T-cell (primary cell): ENCODE measurements at places on chromosomes 13 and 19. TPM values are rescaled to one million over a fixed set of nuclear protein-coding genes. Genes with fewer than 3 reads are reported as not detected.

Gene LATS2
- total RNA-seq = 2.7 TPM

DNA sequence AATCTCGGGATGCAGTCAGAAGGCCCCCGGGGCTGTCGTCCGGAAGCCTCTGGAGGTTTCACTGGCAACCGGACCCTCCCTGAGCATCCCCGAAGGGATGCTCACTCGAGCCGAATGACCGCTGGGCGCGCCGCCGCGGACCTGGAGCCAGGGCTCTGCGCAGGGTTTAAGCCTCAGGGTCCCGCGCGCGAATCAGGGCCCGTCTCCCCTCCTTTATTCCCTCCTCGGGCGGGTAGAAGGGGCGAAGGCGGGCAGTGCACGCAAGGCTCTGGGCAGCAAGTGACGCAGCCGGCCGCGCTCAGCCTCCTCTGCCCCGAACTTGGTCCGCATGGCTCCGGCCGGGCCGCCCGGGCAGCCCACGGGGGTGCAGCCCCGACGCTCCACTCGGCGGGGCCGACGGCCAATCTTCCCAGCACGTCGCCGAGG lies 572 bp downstream of the SHISA2 start:
- H3K36me3 ChIP-seq = no peaks in the 10 kb centered on the region
- peak overlapping the region; percentile 37 for H3K4me3 ChIP-seq
- H3K27ac ChIP-seq = no peak overlapping the region
- H3K4me1 ChIP-seq = peaks cover 7% of the 10 kb centered on the region
- no peak for DNase-seq

- H3K27ac ChIP-seq = no peak overlapping the region
- H3K4me1 ChIP-seq = peaks cover 10% of the 10 kb centered on the region
- no peak for DNase-seq
- H3K27me3 ChIP-seq = no peaks in the 10 kb centered on the region
- peaks cover 2% of the 10 kb centered on the region for H3K36me3 ChIP-seq
Observed at GRCh38 chr19:35151273-35152065, 3.1 kb upstream of the FXYD5 start.

DNA sequence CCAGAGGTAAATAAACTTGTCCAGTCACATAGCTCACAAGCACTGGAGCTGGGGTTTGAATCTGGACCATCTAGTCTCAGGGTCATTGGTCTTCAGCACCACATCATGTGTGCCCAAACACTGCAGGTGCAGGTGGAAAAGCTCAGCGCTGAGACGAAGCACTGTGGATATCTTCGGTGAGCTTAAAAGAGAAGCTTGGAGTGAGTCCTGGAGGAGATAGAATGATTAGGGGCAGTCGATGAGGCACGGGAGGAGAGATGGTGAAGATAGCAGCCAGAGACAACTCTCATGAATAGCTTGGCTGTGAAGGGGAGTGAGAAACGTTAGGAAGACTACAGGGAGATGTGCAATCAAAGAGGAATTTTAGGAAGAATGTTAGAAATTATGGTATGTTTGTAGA lies 389.3 kb downstream of the FGF9 start:
- no peaks in the 10 kb centered on the region for H3K36me3 ChIP-seq
- H3K27ac ChIP-seq = peak overlapping the region; percentile 99
- no peak overlapping the region for H3K4me3 ChIP-seq
- H3K27me3 ChIP-seq = no peaks in the 10 kb centered on the region
- H3K4me1 ChIP-seq = peaks cover 60% of the 10 kb centered on the region

DNA sequence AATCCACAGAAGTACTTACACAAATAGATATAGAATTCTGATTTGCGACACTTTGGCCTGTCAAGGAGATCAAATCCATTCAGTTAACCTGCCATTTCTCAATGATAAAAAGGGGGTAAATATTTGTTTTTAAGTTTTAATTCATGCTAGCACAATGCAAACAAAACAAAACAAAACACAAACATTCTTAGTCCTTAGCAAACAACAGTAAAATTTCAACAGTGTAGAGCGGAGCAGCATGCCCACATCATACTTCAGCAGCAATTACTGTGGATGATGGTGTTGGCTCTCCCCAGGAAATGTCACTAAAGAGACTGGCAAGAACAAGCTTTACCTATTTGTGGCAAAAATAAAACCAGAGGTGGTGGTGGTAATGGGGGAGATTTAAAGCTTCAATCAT lies 625.2 kb upstream of the PCDH20 start:
- no peak overlapping the region for H3K4me3 ChIP-seq
- no peak overlapping the region for H3K27ac ChIP-seq
- no peaks in the 10 kb centered on the region for H3K36me3 ChIP-seq
- DNase-seq = no peak
- H3K27me3 ChIP-seq = no peaks in the 10 kb centered on the region
